ENCODE measurements at places on chromosomes 1 and 21. TPM values are rescaled to one million over a fixed set of nuclear protein-coding genes. Genes with fewer than 3 reads are reported as not detected.
A peak's percentile ranks its signal among the peaks of the same experiment; 100 is the strongest.

DNA sequence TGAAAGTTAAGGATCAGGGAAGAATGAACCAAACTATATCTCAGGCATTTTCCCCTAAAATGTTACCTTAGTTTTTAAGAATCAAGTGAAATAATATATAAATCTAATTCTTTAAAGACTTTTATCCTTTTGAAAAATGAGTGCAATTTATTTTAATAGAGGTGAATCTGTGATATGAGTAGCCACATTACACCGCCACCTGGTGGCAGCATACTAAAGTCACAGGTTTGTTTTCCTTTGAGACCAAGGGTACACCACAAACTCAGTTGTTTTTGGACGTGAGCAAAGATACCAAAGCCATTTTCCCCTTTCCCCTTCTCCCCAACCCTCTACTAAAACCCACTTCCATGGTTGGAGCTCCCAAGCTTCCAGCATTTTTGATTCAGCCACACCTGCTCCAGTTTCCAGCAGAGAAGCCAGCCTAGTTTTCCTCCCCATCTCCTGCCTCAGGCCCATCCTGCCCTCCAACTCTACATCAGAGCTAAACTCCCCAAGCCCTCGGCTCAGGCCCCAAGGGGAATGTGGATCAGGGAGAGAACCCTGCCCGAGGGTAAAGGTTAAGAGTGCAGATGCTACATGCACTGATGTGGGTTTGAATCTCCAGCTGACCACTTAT, 22.9 kb upstream of the LDLRAP1 start:
- no peaks in the 10 kb centered on the region for H3K4me1 ChIP-seq
- H3K36me3 ChIP-seq, result no peaks in the 10 kb centered on the region
- H3K27me3 ChIP-seq, result no peaks in the 10 kb centered on the region
- H3K27ac ChIP-seq, result no peak overlapping the region

- no peak for DNase-seq
- no peak overlapping the region for H3K4me3 ChIP-seq
- H3K27ac ChIP-seq, result no peak overlapping the region
- no peaks in the 10 kb centered on the region for H3K4me1 ChIP-seq
Observed at GRCh38 chr1:205028924-205029323, 14.1 kb upstream of the CNTN2 start.

DNA sequence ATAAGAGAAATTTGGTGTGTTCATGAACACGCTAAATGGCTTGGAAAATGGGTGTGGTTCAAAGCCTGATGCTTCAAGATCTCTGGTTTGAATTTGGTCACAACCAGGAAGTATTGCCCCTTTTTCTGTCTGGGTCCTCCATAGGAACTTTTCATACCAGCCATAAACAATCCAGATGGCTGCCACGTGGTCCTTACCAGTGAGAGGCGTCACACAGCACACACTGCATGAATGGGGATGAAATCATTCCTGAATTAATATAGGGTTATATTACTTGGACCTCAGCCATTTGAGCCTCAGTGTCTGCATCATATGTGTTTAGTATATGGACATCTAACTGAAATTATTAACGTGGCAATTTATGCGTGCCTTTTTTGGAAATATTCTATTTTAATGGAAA, 64.0 kb downstream of the PRRX1 start:
- H3K27ac ChIP-seq, result no peak overlapping the region
- no peaks in the 10 kb centered on the region for H3K4me1 ChIP-seq
- H3K27me3 ChIP-seq, result no peaks in the 10 kb centered on the region

- no peak overlapping the region for H3K27ac ChIP-seq
- peaks cover 8% of the 10 kb centered on the region for H3K4me1 ChIP-seq
- DNase-seq, result no peak
- no peak overlapping the region for H3K4me3 ChIP-seq
- no peaks in the 10 kb centered on the region for H3K36me3 ChIP-seq
- H3K27me3 ChIP-seq, result peaks cover 21% of the 10 kb centered on the region
Observed at GRCh38 chr1:227322376-227322775, 4.1 kb upstream of the CDC42BPA start.

DNA sequence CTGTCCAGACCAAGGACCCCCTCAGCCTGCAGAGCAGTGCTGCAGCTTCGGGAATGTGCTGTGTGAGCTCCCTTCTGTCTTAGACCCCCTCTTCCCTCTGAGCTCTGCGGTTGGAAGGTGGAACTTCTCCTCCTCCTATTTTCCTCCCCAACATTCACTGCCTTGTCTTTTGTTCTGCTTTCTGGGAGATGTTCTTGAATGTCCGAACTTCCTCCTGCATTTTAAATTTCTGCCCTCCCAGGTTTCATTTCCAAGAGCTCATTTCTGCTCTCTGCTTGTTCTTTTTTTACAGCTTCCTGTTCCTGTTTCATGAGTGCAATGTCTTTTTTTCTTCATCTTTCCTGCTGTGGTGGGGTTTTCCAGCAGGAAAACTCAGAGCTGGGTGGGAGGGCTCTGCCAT, 29.3 kb downstream of the RRP1 start:
- no peak overlapping the region for H3K27ac ChIP-seq
- H3K4me1 ChIP-seq, result no peaks in the 10 kb centered on the region
- DNase-seq, result no peak
- no peaks in the 10 kb centered on the region for H3K27me3 ChIP-seq
- no peaks in the 10 kb centered on the region for H3K36me3 ChIP-seq

- no peak overlapping the region for H3K27ac ChIP-seq
- DNase-seq, result no peak
- H3K36me3 ChIP-seq, result no peaks in the 10 kb centered on the region
Observed at GRCh38 chr1:207194197-207194596, 90.2 kb downstream of the C4BPA start.

DNA sequence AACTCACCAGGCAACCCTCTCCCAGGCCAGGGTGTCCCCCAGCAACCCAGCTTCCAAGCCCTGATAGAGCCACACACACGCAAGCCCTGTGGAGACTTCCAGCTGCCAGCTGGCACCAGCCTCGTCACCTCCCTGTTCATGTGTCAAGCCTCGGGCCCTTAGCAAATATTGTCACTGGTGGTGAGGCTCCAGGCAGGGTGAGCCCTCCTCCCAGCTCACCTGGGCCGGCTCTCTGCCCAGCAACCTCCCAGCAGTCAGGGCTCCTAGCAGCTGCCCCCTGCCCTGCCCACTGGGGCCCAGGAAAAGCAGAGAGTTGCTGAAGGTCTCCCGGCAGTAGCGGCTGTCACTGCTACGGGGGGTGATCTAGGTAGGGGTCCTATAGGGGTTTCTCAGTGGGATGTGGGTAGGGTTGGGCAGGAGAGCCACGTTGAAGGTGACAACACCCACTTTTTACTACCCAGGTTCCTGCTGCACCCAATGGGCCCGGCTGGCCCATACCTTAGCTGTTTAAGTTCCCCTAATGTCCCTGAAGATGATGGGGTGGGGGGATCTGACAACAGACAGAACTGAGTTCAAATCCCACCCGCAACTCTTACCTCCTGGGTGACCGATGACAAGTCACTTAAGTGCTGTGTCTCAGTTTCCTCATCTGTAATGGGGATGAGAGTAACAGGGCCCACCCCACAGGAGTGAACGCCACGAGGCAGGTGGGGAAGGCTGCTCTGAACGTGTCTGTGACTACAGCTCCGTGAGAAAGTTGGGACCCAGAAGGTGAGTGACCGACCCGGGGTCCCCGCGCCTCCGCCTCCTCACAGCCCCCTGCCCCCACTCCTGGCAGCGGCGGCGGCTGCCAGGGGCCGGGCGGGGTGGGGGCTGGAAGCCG, 678 bp downstream of the TTC39A start:
- H3K27me3 ChIP-seq, result no peaks in the 10 kb centered on the region
- H3K4me3 ChIP-seq, result no peak overlapping the region
- no peaks in the 10 kb centered on the region for H3K36me3 ChIP-seq
- H3K27ac ChIP-seq, result no peak overlapping the region
- DNase-seq, result no peak
- peaks cover 8% of the 10 kb centered on the region for H3K4me1 ChIP-seq

DNA sequence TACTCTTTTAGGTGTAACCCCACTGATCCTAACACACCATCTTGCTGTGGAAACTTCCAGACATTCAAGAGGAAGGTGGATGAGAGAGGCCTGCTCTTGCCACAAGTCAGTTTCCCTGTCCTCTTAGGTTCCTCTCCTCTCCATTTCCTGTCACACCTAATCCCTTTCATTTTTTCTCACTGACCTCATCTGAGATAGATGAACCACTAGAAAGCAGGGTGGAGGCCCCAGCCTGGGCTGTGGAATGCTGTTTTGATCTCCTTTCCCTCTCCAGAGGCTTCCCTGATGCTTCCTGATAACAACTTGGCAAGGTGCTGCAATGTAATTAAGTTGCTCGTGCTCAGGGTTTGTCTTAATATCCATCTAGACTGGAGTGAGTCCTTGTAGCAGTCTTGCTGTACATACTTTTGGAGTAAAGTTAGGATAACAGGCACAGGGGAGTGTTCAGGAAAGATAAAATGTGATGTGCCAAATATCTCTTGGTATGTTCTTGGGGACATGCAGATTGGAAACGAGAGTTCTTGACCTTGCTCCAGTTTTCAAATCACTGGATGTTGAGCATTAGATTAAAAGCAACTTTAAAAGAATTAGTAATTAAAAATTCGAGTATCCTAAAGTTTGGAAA, 11.2 kb downstream of the LRRC42 start:
- H3K27ac ChIP-seq, result no peak overlapping the region
- no peaks in the 10 kb centered on the region for H3K27me3 ChIP-seq
- DNase-seq, result no peak
- peaks cover 16% of the 10 kb centered on the region for H3K36me3 ChIP-seq

DNA sequence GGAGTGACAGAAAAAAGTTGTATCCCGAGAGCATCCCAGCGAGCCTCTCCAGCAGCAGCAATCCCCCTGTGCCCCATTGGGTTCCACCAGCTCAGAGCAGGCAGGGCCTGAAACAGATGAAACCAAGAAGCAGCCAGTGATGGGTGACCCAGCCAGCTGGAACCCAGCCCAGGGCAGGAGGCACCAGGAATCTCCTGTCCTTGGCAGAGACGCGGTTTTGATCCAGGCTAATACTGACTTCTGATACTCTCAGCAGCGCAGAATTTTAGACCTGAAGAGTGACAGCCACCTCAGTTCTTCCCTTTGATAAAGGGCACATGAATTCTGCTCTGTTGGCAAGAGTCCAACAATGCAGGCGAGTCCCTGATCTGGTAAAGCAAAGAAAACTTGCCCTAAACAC, 11.4 kb upstream of the OLIG1 start:
- no peaks in the 10 kb centered on the region for H3K4me1 ChIP-seq
- no peak overlapping the region for H3K27ac ChIP-seq
- no peak overlapping the region for H3K4me3 ChIP-seq
- H3K36me3 ChIP-seq, result no peaks in the 10 kb centered on the region

GRCh38 chr1:56963667-56964066, 2.1 kb downstream of the C8B start:
- no peaks in the 10 kb centered on the region for H3K27me3 ChIP-seq
- no peaks in the 10 kb centered on the region for H3K36me3 ChIP-seq
- H3K4me3 ChIP-seq, result no peak overlapping the region
- no peak for DNase-seq
- no peak overlapping the region for H3K27ac ChIP-seq

GRCh38 chr1:100347009-100347966, 5.0 kb upstream of the CDC14A start:
- no peaks in the 10 kb centered on the region for H3K36me3 ChIP-seq
- H3K27me3 ChIP-seq, result no peaks in the 10 kb centered on the region
- H3K27ac ChIP-seq, result no peak overlapping the region
- peaks cover 5% of the 10 kb centered on the region for H3K4me1 ChIP-seq

- H3K36me3 ChIP-seq, result no peaks in the 10 kb centered on the region
- H3K4me1 ChIP-seq, result peaks cover 9% of the 10 kb centered on the region
- DNase-seq, result no peak
- no peak overlapping the region for H3K4me3 ChIP-seq
- H3K27ac ChIP-seq, result no peak overlapping the region
Observed at GRCh38 chr21:43287111-43287760, 118.4 kb downstream of the CRYAA start.

GRCh38 chr1:154328318-154329151, 3.2 kb downstream of the ATP8B2 start:
- H3K36me3 ChIP-seq, result no peaks in the 10 kb centered on the region
- peak overlapping the region; percentile 65 for H3K4me3 ChIP-seq
- no peaks in the 10 kb centered on the region for H3K27me3 ChIP-seq
- DNase-seq, result peak; percentile 85
- peak overlapping the region; percentile 37 for H3K27ac ChIP-seq

DNA sequence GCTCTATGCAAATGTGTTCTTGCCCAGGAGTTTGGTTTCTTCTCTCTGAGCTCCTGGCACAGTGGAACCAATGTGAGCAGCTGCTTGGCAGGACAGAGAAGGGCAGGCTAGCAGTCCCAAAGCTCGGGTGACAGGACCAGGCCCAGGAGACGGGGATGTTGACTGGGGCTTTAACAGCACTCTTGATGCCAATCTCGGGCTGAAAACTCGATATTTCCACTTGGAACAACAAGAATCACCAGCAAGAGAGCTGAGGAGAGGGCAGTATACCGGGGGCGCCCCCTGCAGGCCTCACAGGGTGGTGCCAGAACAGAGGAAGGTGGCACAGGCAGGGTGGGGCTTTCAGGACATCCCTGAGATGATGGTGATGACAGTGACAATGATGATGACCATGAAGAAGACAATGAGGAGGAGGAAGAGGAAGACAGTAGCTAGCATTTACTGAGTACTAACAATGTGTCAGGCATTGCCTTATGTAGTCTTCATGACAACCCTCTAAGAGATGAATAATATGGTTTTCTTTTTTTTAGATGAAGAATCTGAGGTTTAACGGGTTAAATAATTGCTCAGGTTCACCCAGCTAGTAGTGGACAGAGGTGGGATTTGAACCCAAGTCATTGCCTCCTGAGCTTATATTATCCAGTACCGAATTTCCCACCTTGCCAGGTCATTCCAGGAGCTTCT, 2.7 kb upstream of the KCNJ9 start:
- H3K36me3 ChIP-seq, result no peaks in the 10 kb centered on the region
- no peak overlapping the region for H3K27ac ChIP-seq
- no peak overlapping the region for H3K4me3 ChIP-seq

- H3K27me3 ChIP-seq, result no peaks in the 10 kb centered on the region
- DNase-seq, result no peak
- no peaks in the 10 kb centered on the region for H3K36me3 ChIP-seq
- no peak overlapping the region for H3K4me3 ChIP-seq
Observed at GRCh38 chr1:174519844-174520243, 72.1 kb downstream of the GPR52 start.

- DNase-seq, result no peak
- no peaks in the 10 kb centered on the region for H3K4me1 ChIP-seq
Observed at GRCh38 chr1:67874501-67875111, 41.3 kb upstream of the GNG12 start.

DNA sequence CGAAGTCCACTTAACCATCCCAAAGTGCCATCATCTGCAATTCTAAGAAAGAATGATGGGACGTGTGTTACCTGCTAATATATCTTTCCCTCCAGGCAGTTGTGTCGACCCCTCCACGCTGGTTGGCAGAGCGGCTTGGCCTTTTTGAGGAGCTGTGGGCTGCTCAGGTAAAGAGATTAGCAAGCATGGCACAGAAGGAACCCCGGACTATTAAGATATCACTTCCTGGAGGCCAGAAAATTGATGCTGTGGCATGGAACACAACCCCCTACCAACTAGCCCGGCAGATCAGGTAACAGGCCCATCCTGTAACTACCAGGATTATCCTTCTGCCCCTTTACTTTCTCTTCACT, 520 bp downstream of the TARS2 start:
- peak overlapping the region; percentile 64 for H3K27ac ChIP-seq
- H3K36me3 ChIP-seq, result peaks cover 28% of the 10 kb centered on the region
- no peaks in the 10 kb centered on the region for H3K27me3 ChIP-seq

The SYT14 gene
- total RNA-seq, result not detected

The TGFB2 gene
- total RNA-seq, result 0.76 TPM

The UTS2 gene
- total RNA-seq, result 5.5 TPM

The CA14 gene
- total RNA-seq, result not detected

The CD1B gene
- not detected for total RNA-seq
